ENCODE measurements at places on chromosomes 1 and 21.

DNA sequence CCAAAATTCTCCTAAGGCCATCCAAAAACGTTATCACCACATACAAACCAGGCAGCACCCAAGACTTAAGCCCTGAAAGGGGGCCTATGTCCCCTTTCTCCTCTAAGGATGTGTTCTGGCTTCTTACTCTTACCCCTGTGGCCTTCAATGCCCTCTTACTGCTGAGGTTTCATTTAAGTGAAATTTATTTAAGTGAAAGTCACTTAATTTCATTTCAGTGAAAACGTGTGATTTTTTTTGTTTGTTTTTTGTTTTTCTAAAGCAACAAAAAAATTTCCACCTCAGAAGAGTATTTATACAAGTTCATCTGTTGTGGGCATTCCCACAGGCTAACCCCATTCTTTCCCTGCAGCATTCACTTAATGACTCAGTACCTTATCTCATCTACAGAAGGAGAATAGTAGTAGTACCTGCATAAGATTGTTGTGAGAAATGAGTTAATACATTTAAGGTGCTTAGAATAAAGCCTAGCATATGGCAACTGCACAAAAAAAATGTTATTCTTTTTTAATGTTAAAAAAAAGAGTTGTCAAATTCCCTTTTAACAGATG is 220.6 kb downstream of the CHRM3 start:
- DNase-seq = no peak

- peak; percentile 56 for DNase-seq
Observed at GRCh38 chr1:219174460-219175211, 958 bp downstream of the LYPLAL1 start.

DNA sequence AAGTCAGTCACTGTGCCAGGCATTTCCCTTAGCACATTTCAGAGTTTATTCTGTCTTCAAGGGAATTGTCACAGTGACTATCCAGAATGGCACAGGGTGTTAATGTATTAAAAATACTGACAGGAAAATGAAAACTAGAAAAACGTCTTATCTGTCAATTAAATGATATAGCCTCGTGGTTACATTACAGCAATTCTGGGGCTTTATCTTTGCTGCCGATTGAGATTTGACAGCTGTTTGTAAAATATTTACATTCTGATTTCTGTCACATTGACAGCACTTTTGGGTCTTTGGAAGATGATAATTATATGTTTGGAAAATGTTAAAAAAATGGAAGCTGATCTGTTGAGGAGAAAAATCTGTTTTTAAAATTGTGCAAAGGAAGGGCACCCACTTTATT is 250.0 kb downstream of the CHRM3 start:
- no peak for DNase-seq

- no peak for DNase-seq
Observed at GRCh38 chr1:89943846-89944781, 50.8 kb upstream of the ZNF326 start.

GRCh38 chr1:231355171-231355570 is 17.1 kb downstream of the SPRTN start:
- no peak for DNase-seq

DNA sequence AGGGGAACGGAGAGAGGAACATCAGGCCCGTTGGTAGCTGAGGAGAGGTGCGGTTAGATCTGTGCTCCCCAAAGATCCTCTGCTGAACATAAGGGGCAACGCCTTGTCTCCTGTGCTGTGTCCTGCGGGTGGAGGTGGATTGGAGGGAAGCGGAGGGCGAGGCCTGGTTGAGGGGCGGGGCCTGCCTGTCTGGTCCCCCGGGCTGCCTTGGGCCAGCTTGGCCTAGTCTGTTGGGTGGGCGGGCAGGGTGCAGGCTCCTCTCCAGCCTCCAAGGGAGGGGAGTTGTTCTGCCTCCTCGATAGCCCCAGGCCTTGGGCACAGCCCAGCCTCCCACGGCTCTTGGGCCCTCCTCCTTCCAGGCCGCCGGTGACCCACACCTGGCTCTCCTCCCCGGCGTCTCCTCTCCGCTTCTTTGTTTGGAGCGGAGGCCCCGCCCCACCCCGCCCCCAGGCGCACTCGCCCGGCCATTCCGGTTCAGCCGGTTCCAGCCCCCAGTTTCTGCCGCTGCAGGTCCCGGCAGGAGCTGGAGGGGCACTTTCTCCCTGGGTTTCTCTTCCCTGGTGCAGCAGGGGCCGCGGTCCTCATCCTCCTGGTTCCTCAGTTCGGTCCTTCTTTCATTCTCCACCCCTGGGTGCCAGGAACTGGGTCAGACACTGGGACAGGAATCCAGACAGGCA is 19.4 kb downstream of the PTPRF start:
- DNase-seq = no peak

DNA sequence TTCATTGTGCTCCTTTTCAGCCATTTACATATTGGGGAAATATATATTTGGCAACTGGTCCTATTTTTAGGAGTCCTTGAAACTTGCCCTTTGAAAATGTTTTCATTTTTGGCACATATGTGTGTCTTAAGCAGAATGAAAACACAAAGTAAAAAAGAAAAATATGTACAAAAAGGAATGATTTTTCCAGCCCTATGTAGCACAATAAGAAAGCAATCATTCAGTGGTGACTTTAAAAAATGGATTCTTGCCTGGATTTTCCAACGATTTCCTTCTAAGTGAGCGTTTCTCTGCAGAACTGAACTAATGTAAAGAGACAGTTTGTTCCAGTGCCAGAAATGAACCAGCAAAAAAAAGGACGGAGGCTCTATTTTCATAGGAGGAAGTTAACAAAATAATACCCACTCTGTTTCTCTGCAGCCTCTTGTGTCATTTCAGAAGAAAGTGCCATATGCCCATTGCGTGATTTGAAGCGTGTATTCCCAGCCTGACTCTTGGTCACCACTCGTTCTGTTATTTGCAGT is 340.1 kb downstream of the SETD4 start:
- DNase-seq = no peak

DNA sequence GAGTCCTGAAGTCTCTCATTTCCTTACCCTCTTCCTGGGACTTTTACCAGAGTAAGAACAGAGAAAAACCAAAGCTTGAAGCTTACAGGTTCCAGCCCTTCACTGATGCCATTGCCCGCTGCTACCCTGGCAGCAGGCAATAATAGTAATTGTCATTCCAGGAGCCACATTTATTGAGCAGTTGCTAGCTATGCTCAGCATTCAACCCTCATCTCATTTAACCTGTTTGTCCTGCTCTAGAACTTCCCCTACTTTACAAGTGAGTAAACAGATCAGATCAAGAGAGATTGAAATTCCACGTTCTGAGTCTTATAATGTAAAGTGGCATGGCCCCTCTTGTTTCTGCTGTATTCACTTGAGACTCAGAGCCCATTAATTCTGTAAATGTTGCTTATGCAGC is 80.4 kb downstream of the ATP1A1 start:
- no peak for DNase-seq

DNA sequence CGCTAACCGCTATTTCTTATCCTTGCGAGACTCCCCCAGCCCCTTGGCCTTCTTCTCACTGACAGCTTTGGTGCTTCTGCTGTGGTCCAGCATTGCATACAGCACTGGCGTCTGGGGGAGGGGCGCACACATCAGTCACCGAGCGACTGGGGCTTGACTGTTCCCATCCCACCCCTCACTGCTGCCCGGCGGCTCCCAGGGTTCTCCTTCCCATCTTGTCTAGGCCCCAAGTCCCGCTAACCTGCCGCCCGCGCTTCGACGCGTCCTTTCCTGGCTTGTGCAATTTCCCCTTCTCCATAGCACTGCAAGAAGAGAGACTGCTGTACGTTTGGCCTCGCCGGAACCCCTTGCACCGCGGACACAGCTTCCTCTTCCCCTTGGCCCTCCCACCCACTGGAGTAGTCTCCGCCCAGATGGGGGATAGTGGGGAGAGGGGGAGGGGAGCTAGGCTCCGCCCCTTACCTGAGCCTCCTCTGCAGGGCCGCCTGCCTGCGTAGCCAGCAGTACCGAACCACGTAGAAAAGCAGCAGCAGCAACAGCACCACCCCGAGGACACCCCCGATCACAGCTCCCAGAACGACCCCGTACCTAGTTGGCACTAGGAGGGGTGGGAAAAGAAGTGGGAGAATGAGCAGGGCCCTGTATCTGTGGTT is 3.8 kb downstream of the MPZ start:
- peak; percentile 89 for DNase-seq

GRCh38 chr1:233006108-233006507 is 55.7 kb downstream of the NTPCR start:
- no peak for DNase-seq

GRCh38 chr1:243575070-243575469 is 275.0 kb downstream of the AKT3 start:
- DNase-seq = no peak

DNA sequence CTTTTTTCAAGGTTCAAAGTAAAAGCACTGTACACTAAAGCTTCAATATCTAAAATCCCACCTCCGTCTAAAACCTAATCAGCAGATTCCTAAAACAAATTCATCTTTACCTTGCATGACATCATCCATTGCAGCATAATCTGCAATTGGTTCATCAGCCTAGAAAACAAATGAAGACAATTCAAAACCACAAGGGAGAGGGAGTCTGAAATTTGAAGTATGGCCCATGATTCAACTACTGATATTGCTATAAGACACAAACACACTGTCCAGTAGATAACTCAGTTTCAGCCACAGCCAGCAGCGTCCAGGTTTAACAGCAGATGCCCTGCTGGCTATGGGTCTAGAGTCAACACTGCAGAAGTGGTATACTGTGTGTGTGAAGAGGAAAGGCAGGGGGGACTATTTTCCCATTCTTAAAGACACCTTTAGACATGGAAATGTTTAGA is 17.9 kb upstream of the RAP1GAP start:
- no peak for DNase-seq

- no peak for DNase-seq
Observed at GRCh38 chr1:183281039-183281438, 95.0 kb downstream of the LAMC2 start.

DNA sequence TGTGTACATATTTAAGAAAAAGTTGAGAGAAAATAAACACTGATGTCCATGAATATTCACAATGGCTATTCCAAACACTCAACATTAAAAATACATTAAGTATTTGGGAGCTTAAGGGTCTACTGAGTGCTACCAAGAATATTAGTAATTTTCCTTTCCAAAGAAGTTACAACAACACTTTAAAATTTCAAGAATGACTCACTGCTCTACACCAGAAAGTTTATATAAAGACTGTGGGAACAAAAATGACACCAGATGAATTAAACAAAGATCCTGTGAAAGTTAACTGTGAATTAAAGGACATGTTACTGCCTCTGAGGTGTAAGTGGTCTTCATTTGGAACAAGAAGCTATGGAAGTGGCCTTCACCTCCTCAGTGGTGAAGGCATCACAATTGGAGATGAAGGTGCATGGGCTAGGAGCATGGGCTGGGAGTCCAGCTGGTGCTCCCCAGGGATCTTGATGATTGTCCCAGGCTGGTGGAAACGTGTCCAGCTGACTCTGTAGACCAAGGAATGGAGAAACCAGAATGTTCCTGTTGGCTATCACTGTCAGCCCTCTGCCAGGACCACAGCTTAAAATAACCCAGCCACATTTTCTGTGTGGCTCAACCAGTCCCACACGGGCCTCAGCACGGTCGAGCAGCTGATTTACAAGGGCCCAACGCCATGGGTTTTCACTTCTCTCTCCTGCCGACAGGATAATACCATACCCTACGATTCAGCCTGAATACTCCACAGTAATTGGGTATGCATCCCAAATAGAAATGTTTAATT is 28.8 kb downstream of the TAF5L start:
- DNase-seq = no peak

DNA sequence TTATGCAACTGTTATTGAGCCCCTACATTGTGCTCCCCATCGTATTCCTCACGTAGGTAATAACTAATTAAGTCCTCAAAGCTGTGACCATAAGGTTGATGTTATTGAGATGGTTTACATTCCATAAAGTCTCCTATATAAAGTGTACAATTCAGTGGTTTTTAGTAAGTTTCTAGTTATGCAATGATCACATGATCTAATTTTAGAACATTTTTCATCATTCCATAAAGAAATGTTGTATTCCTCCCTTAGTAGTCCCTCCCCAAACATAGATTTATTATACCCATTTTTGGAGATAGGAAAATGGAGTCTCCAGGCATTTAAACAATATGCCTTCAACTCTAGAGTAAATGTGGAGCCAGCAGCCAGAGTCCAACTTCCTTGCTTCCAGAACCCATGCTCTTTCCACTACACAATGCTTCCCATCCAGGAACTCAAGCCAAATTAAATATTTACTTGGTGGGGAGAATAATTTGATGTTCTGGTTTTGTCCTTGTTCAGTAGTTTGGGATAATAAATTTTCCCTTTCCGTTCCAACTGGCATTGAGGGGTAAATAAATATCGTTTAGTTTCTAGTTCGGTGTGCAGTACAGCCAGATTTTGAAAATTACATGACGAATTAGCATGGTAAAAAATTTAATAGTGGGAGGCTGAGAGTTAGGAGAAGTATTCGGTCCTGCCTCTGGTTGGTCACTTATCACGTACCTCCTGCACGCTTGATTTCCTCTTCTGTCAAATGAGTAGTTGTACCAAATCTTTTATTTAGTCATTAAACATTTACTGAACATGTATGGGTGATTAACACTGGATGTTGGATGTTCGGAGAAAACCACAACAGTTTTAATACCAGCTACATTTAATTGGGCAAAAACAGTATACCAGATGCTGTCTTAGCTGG is 66.3 kb downstream of the CACHD1 start:
- DNase-seq = no peak

DNA sequence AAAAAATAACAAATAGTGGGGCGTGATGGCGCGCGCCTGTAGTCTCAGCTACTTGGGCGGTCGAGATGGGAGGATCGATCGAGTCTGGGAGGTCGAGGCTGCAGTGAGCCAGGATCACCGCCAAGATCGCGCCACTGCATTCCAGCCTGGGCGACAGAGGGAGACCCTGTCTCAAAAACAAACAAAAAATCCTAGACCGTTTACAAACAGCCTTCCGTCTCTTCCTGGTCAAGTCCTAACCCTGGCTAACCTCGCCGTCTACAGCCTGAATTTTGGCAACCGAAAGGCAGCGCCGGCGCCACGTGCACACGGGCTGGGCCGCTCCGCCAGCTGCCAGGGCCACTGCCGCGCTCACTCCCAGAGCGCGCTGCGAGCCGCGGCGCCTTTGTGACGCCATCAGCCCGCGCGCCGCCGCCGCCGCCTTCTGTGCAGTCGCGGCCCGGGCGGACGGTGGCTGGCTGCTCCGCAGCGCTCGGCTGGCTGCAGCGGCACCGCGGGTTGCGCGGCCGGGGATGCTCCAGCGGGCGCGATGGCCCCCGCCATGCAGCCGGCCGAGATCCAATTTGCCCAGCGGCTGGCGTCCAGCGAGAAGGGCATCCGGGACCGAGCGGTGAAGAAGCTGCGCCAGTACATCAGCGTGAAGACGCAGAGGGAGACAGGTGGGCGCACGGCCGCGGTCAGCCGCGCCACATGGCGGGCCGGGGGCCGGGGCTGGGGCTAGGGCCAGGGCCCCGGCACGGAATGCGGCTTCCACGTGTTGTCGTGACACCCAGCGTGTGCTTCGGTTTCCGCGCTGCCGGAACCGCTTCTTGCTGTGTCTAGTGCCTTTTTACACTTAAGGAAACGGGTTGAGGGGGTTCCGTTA is at the start of the genes HSF2BP and RRP1B:
Gene HSF2BP (minus strand): TSS at position 353 of the 865 bp plus-strand sequence. CDS start 1,392 bp downstream, outside the sequence.
Gene RRP1B (plus strand): TSS at position 425 of the 865 bp plus-strand sequence. CDS start 105 bp downstream, at position 530.
- peak; percentile 85 for DNase-seq

All from naive B cell (primary cell).